ENCODE measurements at places on chromosomes 16 and 17. TPM values are rescaled to one million over a fixed set of nuclear protein-coding genes. Genes with fewer than 3 reads are reported as not detected.

Gene TMC6
- 36.1 TPM for total RNA-seq

Gene EVI2B
- total RNA-seq, result 8.9 TPM

Gene PRSS22
- 30.9 TPM for total RNA-seq

Gene CDT1
- 4.3 TPM for total RNA-seq

Gene PPP1R27
- total RNA-seq, result 1.6 TPM

Gene TMEM186
- total RNA-seq, result 10.1 TPM

GRCh38 chr17:14621826-14622614, 321.1 kb downstream of the HS3ST3B1 start:
- no peaks in the 10 kb centered on the region for H3K27me3 ChIP-seq
- H3K36me3 ChIP-seq, result no peaks in the 10 kb centered on the region
- DNase-seq, result no peak
- no peak overlapping the region for H3K4me3 ChIP-seq
- no peak overlapping the region for H3K27ac ChIP-seq
- H3K4me1 ChIP-seq, result no peaks in the 10 kb centered on the region

GRCh38 chr17:17681744-17682292, 560 bp downstream of the RAI1 start:
- no peaks in the 10 kb centered on the region for H3K36me3 ChIP-seq
- H3K27ac ChIP-seq, result peak overlapping the region; percentile 94
- no peaks in the 10 kb centered on the region for H3K27me3 ChIP-seq
- peaks cover 30% of the 10 kb centered on the region for H3K4me1 ChIP-seq
- DNase-seq, result peak; percentile 39

- H3K27me3 ChIP-seq, result no peaks in the 10 kb centered on the region
- no peaks in the 10 kb centered on the region for H3K4me1 ChIP-seq
- no peak for DNase-seq
- H3K4me3 ChIP-seq, result no peak overlapping the region
- H3K27ac ChIP-seq, result no peak overlapping the region
Observed at GRCh38 chr17:77822302-77823030, 136.0 kb upstream of the TNRC6C start.

- no peak overlapping the region for H3K4me3 ChIP-seq
- no peaks in the 10 kb centered on the region for H3K4me1 ChIP-seq
- no peaks in the 10 kb centered on the region for H3K36me3 ChIP-seq
- no peaks in the 10 kb centered on the region for H3K27me3 ChIP-seq
Observed at GRCh38 chr17:66214884-66215528, 14.2 kb downstream of the APOH start.

- H3K4me1 ChIP-seq, result no peaks in the 10 kb centered on the region
- H3K36me3 ChIP-seq, result no peaks in the 10 kb centered on the region
- peak overlapping the region; percentile 91 for H3K27ac ChIP-seq
- no peak for DNase-seq
- no peaks in the 10 kb centered on the region for H3K27me3 ChIP-seq
Observed at GRCh38 chr16:71287911-71288310, 1.3 kb downstream of the CMTR2 start.

DNA sequence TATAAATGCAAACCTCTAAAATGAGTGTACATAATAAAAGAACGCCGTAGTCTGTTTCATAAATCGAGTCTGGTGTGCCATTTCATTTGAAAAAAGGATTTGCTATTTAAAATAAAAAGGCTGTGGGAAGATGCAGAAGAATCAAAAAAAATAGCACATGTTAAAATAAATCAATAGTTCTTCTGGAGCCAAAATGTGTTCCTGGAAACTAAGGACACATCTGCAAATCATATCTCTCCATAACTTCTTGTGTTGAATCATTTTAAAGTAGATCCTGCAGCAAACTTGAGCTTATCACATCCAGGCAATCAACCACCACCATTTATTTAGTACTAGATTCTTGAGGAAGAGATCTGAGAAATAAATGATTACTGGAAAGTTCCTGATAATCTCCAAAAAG, 29.0 kb downstream of the XPO6 start:
- H3K4me1 ChIP-seq, result peaks cover 5% of the 10 kb centered on the region
- H3K27ac ChIP-seq, result no peak overlapping the region
- DNase-seq, result no peak
- no peaks in the 10 kb centered on the region for H3K27me3 ChIP-seq
- no peak overlapping the region for H3K4me3 ChIP-seq

DNA sequence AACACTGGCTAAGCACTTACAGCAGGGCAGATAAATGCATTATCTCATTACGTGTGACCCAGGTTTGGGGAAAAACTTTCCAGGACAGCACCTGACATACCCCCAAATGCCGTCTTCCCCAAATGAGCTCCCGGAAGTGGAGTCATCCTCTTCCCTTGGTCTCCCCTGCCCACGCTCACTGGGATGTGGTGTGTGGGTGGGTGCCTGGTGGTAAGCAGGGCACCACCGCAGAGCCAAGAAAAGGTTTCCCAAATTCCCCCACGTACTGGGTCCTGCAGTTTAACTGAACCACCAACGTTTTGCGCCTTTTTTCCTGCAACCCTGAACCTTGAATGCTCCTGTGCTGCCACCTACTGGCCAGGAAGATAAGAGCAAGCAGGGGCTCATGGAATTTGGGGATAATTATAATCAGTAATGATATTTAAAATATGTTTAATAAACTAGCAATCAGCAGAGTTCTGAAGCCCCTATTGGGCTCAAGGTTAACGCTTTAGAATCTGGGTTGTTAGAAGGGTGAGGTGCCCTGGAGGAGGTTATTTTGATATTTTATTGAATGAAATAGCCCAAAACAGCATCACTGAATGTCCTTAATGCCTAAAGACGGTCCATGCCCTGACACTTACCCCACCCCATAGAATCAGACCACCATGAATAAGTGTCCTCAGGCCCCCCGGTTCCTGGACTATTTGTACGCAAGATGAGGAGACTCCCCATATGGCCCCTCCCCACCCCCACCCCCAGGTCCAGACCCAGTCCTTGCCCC, 8.0 kb downstream of the SPPL2C start:
- no peaks in the 10 kb centered on the region for H3K4me1 ChIP-seq
- H3K27ac ChIP-seq, result no peak overlapping the region
- H3K27me3 ChIP-seq, result no peaks in the 10 kb centered on the region
- H3K4me3 ChIP-seq, result no peak overlapping the region
- peak; percentile 50 for DNase-seq

DNA sequence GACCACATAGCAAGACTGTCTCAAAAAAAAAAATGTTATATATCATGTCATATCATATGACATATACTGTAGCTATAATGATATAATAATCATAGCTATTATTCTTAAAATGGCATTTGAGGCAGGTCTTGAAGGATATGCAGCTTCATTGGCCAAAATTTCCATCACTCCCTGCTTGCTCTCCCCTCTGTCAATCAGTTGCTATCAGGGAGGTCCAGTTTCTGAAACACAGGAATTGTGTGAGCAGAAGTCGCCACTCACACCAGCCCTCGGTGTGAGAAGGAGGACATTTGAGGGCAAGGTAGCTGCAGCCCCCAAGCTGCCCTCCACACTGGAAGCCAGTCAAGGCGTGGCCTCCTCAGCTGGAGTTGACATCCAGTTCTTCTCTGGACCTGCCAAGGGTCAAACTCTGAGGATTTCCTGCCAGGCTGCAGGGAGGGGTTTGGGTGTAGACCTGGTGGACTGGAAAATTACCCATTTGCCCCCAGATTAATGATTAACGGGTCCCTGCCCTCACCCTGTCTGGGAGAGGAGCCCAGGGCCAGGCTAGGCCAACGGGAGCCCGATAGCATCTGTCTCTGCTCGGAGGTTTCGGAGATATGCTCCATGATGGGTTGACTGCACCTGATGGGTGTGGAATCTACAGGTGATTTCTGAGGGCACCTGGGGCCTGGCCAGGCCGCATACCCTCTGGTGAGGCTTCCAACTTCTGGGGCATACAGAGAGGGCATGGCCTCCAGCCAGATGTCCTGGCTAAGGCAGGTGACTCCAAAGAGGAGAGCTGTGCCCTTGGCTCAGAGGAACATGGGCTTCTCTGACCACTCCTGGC, 18.8 kb downstream of the WNT9B start:
- H3K4me3 ChIP-seq, result no peak overlapping the region
- H3K36me3 ChIP-seq, result no peaks in the 10 kb centered on the region
- no peak for DNase-seq

- H3K4me1 ChIP-seq, result peaks cover 9% of the 10 kb centered on the region
- DNase-seq, result no peak
- no peak overlapping the region for H3K4me3 ChIP-seq
- peaks cover 3% of the 10 kb centered on the region for H3K36me3 ChIP-seq
- H3K27ac ChIP-seq, result no peak overlapping the region
- H3K27me3 ChIP-seq, result no peaks in the 10 kb centered on the region
Observed at GRCh38 chr16:1940273-1941161, 2.5 kb downstream of the MSRB1 start.

DNA sequence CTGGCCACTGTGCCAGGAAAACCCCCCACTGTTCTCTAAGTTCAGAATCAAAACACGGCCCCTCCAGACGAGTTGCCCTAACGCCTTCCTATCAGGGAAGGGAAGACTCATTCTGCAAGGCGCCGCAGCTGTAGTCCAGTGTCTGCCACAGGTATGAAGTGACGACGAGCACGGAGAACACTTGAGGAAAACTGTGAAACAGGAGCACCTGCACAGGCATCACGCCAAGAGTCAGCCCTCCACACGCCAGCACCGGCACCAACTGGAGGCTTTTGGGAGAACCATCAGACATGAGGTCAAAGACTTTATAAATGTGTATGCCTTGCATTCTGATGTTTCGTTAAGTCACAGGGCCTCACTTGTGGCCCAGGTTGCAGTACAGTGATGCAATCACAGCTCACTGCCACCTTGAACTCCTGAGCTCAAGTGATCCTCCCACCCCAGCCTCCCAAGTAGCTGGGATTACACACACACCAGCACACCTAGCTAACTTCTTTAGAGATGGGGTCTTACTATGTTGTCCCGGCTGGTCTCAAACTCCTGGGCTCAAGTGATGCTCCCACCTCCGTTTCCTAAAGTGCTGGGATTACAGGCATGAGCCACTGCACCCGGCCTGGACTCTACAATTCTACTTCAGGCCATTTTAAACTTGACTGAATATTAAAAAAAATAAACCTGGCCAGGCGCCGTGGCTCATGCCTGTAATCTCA, 22.9 kb downstream of the KLHDC4 start:
- no peak overlapping the region for H3K4me3 ChIP-seq
- H3K27ac ChIP-seq, result no peak overlapping the region
- H3K27me3 ChIP-seq, result no peaks in the 10 kb centered on the region
- H3K4me1 ChIP-seq, result no peaks in the 10 kb centered on the region
- no peak for DNase-seq
- H3K36me3 ChIP-seq, result no peaks in the 10 kb centered on the region

DNA sequence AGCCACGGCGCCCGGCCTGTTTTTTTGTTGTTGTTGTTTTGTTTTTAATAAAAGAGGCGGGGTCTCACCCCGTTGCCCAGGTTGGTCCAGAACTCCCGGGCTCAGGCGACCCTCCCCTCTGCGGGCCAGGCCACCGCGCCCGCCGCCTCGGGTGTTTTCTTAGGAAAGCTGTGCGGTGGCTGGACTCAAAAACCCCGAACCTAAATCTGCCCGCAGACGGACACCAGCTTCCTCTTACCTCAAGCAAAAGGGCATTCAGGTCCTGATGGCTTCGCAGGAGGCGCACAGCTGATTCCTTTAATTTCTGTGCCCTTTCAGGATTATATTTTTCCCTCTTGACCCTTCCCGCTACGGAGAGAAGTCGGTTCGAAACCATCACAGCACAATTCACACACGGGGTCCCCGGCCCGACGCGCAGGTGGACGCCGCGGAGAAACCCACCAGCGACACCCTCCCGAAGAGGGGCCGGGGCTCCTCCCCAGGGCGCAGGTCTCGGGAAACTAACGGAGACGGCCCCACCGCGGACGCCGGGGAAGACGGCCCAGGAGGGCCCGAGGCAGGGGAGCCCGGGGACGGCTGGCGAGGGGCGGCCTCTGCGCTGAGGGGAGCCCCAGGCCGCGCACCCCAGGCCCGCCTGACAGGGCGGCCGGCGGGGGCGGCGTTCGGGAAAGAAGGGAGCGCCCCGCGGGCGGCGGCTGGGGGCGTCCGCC, 653 bp downstream of the FANCA start:
- no peaks in the 10 kb centered on the region for H3K4me1 ChIP-seq
- DNase-seq, result no peak
- no peak overlapping the region for H3K27ac ChIP-seq
- H3K27me3 ChIP-seq, result no peaks in the 10 kb centered on the region

DNA sequence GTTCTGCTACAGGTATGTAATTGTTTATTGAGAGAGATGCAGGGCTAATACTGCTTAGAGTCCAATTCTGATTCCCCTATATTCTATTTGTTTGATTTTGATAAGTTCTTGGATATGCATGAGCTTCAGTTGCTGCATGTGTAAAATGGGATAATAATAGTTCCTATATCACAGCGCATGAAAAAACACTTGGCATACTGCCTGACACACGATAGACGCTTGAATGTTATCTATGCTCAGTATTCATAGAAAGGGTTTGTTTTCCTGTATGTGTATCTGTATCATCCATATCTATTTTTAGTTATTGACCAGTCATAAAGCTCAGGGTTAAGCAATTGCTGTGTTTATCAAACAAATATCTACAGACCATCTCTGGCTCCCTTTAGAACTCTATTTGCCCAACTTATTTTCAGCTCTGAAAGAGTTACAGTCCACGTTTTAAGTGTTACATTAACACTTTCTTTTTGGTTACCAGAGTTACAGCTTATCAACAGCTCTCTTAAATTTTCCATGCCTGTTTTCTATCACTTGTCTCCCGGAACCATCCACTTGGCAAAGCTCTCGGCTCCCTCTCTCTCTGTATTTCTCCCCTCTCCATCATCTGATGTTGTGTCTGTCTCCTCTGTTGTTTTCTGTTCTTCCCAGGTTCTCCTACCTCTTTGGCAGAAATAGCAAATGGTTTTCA, 334.8 kb downstream of the CBLN1 start:
- no peak overlapping the region for H3K27ac ChIP-seq
- no peaks in the 10 kb centered on the region for H3K27me3 ChIP-seq
- no peak overlapping the region for H3K4me3 ChIP-seq
- no peaks in the 10 kb centered on the region for H3K36me3 ChIP-seq

GRCh38 chr17:68710035-68710780, 109.0 kb upstream of the FAM20A start:
- no peaks in the 10 kb centered on the region for H3K27me3 ChIP-seq
- H3K36me3 ChIP-seq, result no peaks in the 10 kb centered on the region
- no peaks in the 10 kb centered on the region for H3K4me1 ChIP-seq
- H3K4me3 ChIP-seq, result no peak overlapping the region
- H3K27ac ChIP-seq, result no peak overlapping the region

DNA sequence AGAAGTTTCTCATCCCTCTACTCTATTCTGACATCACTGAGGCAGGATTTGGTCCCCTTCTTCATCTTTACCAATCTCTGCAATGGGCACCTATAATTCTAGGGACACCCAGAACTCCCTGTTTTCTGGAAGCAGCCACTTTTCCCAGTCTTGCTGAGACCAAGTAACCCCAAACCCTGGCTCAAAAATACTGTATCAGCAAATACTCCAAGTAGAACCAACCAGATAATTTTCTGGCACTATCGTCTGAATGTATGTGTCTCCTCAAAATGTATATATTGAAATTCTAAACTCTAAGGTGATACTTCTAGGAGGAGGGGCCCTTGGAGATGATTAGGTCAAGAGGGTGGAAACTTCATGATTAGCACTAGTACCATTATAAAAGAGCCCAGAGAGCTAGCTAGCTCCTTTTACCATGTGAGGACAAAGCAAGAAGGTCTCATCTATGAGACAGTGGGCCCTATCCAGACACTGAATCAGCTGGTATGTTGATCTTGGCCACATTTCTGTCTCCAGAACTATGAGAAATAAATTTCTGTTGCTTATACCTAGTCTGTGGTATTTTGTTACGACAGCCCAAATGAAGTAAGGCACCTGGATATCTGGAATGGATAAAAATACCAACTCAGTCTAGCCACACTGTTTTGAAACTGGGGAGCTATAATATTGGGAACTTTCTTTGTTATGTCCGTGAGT, 464.4 kb downstream of the CDH11 start:
- no peaks in the 10 kb centered on the region for H3K27me3 ChIP-seq
- no peaks in the 10 kb centered on the region for H3K36me3 ChIP-seq
- H3K4me1 ChIP-seq, result no peaks in the 10 kb centered on the region

Data from prostate gland (tissue), 2 donors.